ENCODE measurements at places on chromosomes 7 and 10. TPM values are rescaled to one million over a fixed set of nuclear protein-coding genes. Genes with fewer than 3 reads are reported as not detected.

DNA sequence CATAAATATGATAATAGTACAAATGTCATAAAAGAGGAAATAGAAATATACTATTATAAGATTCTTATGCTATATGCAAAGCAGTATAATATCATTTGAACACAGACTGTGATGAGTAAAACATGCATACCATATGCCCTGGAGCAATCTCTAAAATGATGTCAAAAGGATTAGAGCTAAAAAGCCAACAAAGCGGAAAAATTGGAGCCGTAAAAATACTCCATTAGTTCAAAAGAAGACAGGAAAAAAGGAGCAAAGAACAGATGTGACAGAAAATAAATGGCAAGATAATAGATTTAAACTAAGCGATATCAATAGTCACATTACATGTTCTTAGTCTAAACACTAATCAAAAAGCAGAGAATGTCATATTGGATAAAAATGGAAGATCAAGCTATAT lies 191.0 kb upstream of the PLPP4 start:
- H3K36me3 ChIP-seq: peaks cover 12% of the 10 kb centered on the region
- no peak overlapping the region for H3K27ac ChIP-seq
- H3K4me3 ChIP-seq: no peak overlapping the region

DNA sequence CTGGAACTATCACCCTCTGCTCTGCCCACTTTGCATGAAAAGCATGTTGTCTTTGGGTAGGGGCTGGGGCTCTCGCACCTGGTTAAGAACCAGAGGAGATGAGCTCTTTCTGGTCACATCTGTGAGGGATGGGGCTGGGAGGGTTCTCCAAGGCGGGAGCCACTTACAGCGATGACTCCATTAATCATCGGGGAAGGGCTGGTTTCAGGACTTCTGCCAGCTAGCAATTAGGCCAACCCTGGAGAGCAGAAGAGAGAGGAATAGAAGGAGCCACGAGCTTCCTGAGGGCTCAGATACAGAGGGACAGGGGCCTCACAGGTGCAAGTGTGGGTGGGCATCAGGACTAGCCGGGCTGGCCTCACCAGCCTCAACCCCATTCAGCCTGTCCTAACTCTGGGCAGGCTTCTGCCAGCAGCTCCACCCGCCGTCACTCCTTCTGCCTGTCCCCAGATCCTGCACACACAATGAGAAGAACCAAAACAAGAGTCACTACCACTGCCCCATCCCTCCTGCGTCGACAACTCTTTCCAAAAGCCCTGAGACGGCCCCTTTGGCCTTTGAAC lies 8.4 kb downstream of the AQP1 start:
- DNase-seq: peak; percentile 5
- H3K36me3 ChIP-seq: no peaks in the 10 kb centered on the region
- H3K27me3 ChIP-seq: peaks cover 6% of the 10 kb centered on the region
- H3K27ac ChIP-seq: no peak overlapping the region

IGF2BP3 gene
- total RNA-seq: 47.0 TPM

PI4K2A gene
- 17.9 TPM for total RNA-seq

DNA sequence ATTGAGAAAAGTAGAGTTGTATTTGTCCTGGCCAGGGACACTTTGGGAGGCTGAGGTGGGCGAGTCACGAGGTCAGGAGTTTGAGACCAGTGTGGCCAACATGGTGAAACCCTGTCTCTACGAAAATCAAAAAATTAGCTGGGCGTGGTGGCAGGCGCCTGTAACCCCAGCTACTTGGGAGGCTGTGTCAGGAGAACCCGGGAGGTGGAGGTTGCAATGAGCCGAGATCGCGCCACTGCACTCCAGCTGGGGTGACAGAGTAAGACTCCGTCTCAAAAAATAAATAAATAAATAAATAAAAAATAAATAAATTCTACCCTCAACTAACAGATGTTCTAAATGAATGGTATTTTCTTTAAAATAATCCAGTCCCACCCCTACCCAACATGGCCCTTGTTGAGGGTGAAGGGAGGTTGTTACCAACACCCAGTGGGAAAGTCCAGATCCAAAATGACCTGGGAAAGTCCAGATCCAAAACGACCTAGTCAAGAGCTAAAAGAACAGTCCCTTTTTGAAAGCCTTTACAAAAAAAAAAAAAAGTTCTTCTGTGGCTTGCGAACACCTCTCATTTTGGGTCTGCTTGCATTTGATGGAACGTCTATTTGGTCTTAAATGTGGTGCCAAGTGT lies 16.0 kb downstream of the MXI1 start:
- DNase-seq: no peak
- peaks cover 23% of the 10 kb centered on the region for H3K4me1 ChIP-seq
- peak overlapping the region; percentile 46 for H3K4me3 ChIP-seq
- H3K27me3 ChIP-seq: peaks cover 17% of the 10 kb centered on the region
- no peaks in the 10 kb centered on the region for H3K36me3 ChIP-seq

- no peak overlapping the region for H3K4me3 ChIP-seq
- no peak for DNase-seq
- no peak overlapping the region for H3K27ac ChIP-seq
- H3K36me3 ChIP-seq: peaks cover 16% of the 10 kb centered on the region
Observed at GRCh38 chr10:62972103-62972502, 155.9 kb upstream of the EGR2 start.

HTRA1 gene
- 1.4 TPM for total RNA-seq

ERVW-1 gene
- not detected for total RNA-seq

STARD3NL gene
- total RNA-seq: 158 TPM

GRCh38 chr7:128928882-128929788 lies 8.6 kb upstream of the IRF5 start:
- H3K4me3 ChIP-seq: no peak overlapping the region

DNA sequence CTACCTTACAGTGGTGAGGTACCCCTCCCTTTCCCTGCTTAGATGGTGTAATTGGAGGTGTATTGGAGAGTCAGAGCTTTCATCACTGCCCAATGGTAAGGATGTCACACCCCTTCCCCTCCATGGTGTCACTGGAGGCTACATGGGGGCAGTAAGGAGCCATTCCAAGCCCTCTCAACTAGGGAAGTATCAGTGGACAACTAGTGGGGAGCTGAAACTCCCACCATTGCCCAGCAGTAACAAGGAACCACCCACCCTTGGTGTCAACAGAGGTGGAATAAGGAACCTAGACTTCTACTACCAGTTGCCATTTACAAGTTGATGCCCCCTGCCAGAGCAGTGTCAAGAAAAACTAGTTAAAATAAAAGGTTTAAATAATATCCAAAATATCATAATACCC lies 2.8 kb upstream of the HIBADH start:
- DNase-seq: no peak
- H3K4me3 ChIP-seq: no peak overlapping the region
- no peaks in the 10 kb centered on the region for H3K27me3 ChIP-seq
- peaks cover 2% of the 10 kb centered on the region for H3K4me1 ChIP-seq
- H3K36me3 ChIP-seq: no peaks in the 10 kb centered on the region
- no peak overlapping the region for H3K27ac ChIP-seq

NUTM2D gene
- total RNA-seq: 11.3 TPM

- peaks cover under 1% of the 10 kb centered on the region for H3K36me3 ChIP-seq
- DNase-seq: no peak
- peaks cover 20% of the 10 kb centered on the region for H3K4me1 ChIP-seq
- no peaks in the 10 kb centered on the region for H3K27me3 ChIP-seq
Observed at GRCh38 chr10:89238956-89239644, 12.5 kb downstream of the LIPA start.

DNA sequence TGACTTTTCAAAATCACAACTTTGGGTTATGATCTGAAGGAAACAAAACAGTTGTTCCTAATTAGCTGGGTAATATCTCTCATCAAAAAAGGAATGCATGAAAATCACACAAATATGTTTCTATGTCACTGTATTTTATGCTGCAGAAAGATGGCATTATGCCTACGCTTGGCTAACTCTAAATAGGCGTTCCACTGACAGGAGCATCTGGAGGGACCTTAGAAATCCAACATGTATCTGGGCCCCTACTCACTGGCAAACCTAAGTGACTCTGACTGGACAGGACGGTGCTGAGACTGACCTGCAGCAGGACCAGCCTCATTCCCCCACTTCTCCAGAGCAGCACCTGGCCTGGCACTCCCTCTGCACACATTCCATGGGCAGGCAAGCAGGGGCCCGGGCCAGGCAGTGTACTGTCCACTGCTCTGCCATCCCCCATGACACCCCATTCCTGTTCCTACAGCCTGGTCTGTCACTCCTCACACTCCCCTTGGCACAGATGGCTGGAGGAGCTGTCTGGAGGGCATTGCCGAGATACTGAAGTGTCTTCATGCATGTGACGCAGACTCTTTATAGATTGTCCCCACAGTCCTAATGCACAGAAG lies 2.6 kb upstream of the MYL7 start:
- no peaks in the 10 kb centered on the region for H3K36me3 ChIP-seq
- peaks cover 11% of the 10 kb centered on the region for H3K27me3 ChIP-seq
- H3K4me1 ChIP-seq: peaks cover 24% of the 10 kb centered on the region
- peak overlapping the region; percentile 0 for H3K27ac ChIP-seq
- H3K4me3 ChIP-seq: peak overlapping the region; percentile 63

DNA sequence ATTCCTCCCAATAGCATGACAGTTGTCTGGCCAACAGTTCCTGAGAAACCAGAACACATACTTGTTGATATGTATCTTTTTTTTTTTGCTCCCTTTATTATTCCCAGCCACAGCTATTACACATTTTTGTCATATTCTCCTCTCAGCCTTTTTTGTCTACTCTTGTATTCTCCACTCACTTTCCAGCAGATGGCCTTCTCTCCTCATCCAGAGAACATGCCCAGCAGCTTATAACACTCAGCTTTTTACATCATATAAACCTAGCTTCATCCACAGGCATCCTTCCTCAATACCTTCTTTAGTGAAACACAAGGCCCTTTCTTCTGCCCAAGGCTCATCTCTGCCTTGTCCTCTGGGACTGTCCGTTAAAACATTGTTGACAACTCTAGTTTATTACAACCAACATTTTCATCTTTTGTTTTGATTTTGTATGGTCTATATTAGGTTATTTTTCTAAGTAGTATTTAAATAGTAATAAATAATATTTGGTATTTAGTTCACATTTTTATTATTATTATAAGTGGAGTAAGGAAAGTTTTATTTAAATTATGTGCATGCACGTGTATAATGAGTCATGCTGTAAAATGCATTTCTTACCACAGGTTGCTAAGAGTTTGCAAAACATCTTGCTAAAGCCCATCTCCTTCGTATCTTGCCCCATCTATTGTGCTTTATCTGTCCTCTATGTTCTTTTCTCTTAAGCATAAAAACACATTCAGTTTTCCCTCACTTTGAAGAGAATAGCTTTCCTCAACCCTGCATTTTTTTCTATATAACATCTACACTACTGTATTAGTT lies 101.5 kb downstream of the ORC5 start:
- H3K4me1 ChIP-seq: no peaks in the 10 kb centered on the region
- no peak overlapping the region for H3K27ac ChIP-seq
- DNase-seq: no peak
- no peak overlapping the region for H3K4me3 ChIP-seq
- no peaks in the 10 kb centered on the region for H3K36me3 ChIP-seq
- H3K27me3 ChIP-seq: no peaks in the 10 kb centered on the region

GRCh38 chr7:22385326-22385725 lies 28.4 kb upstream of the RAPGEF5 start:
- peaks cover 4% of the 10 kb centered on the region for H3K4me1 ChIP-seq
- no peak for DNase-seq
- no peak overlapping the region for H3K4me3 ChIP-seq
- H3K27me3 ChIP-seq: peaks cover 2% of the 10 kb centered on the region

DNA sequence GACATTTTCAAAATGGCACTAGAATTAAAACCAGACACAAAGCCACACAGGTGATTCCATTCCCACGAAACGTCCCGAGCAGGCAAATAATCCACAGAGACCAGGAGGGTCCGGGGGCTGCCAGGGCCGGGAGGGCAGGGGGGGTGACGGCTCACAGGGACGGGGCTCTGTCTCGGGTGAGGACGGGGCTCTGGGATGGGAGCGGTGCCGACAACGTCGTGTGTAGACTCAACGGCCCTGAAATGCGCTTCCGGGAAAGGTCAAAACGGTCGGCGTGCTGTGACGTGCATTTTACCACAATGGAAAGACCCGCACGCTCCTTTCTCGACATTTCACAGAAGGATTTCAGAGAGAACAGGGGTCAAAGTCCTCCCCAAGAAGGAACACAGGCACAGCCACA lies 63.3 kb upstream of the PDGFA start:
- H3K27ac ChIP-seq: no peak overlapping the region
- no peak overlapping the region for H3K4me3 ChIP-seq
- DNase-seq: no peak
- H3K4me1 ChIP-seq: no peaks in the 10 kb centered on the region
- H3K36me3 ChIP-seq: peaks cover 5% of the 10 kb centered on the region

STEAP4 gene
- not detected for total RNA-seq

DNA sequence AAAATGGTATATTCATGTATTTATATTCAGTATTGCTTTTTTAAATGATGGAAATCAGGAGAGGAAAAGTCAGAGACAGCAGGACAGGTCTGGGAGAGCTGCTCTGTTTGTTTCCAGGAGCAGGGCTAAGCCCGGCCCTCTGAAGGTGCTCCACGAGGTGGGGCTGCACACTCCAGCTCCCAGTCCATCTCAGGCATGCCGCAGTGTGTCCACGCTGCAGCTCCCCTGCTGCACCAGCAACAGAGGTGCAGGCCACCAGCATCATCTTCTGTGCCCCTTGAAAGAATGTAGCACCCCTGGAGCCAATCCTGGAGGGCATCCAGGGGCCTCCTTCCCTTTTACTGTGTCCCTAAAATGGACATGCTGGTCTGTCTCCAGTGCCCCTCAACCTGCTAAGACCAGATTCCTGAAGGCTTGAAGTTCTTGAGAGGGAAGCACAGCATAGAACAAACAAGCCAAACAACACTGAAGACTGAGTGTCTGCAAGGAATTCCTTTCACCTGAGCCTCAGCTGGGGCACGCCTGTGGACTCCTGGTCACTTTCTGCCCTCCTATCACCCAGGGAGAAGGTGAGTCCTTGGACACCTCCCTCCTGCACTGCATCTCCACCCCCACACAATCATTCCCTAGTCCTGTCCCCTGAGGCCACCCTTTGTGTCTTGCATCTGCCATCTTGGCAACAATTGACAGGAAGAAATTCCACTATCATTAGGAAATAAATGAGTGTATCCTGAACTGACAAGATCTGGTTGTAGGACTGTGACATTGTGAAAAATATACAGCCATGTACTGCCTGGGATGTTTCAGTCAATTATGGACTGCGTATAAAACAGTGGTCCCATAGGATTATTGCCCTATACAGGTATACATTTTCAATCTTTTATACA lies 100.5 kb downstream of the CXCL12 start:
- no peaks in the 10 kb centered on the region for H3K27me3 ChIP-seq
- H3K4me1 ChIP-seq: peaks cover 3% of the 10 kb centered on the region
- no peaks in the 10 kb centered on the region for H3K36me3 ChIP-seq
- no peak overlapping the region for H3K27ac ChIP-seq
- DNase-seq: no peak

STAMBPL1 gene
- 4.4 TPM for total RNA-seq

DNA sequence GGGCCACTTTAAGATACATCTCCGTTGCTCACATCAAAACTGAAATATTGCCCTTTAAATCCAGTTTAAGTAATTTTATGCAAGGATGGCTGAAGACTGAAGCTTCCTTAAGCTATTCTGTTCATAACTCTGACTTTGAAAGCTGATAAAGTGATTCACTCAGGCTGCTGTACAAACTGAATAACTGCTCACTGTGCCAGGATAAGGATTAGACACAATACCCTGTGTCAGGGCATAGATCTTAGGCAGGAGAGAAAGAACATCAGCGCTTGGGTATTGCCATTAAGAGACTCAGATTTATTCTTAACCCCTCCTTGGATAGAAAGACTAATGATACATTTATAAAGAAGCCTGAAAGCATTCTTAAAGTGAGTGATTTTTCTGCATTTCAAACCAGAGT lies 614.5 kb upstream of the ZWINT start:
- no peak for DNase-seq
- H3K4me1 ChIP-seq: no peaks in the 10 kb centered on the region
- H3K27ac ChIP-seq: no peak overlapping the region
- H3K4me3 ChIP-seq: no peak overlapping the region

GRCh38 chr7:134024739-134025138 lies 102.4 kb upstream of the LRGUK start:
- no peaks in the 10 kb centered on the region for H3K27me3 ChIP-seq
- H3K4me1 ChIP-seq: peaks cover 2% of the 10 kb centered on the region
- H3K27ac ChIP-seq: no peak overlapping the region
- H3K36me3 ChIP-seq: no peaks in the 10 kb centered on the region

CYP2E1 gene
- total RNA-seq: 7.1 TPM

ANTXRL gene
- not detected for total RNA-seq
